ENCODE measurements at places on chromosomes 2 and 18. TPM values are rescaled to one million over a fixed set of nuclear protein-coding genes. Genes with fewer than 3 reads are reported as not detected.

NDC80 gene
- 5.6 TPM for total RNA-seq

CARF gene
- total RNA-seq: 13.7 TPM

ANKRD62 gene
- not detected for total RNA-seq

GBX2 gene
- total RNA-seq: not detected

POTEI gene
- 1.9 TPM for total RNA-seq

EIPR1 gene
- total RNA-seq: 60.9 TPM

ANKAR gene
- 3.1 TPM for total RNA-seq

GRCh38 chr2:25340181-25340921, 1.4 kb downstream of the DNMT3A start:
- H3K27me3 ChIP-seq: no peaks in the 10 kb centered on the region
- H3K36me3 ChIP-seq: no peaks in the 10 kb centered on the region
- peak; percentile 69 for DNase-seq
- peak overlapping the region; percentile 64 for H3K4me3 ChIP-seq

DNA sequence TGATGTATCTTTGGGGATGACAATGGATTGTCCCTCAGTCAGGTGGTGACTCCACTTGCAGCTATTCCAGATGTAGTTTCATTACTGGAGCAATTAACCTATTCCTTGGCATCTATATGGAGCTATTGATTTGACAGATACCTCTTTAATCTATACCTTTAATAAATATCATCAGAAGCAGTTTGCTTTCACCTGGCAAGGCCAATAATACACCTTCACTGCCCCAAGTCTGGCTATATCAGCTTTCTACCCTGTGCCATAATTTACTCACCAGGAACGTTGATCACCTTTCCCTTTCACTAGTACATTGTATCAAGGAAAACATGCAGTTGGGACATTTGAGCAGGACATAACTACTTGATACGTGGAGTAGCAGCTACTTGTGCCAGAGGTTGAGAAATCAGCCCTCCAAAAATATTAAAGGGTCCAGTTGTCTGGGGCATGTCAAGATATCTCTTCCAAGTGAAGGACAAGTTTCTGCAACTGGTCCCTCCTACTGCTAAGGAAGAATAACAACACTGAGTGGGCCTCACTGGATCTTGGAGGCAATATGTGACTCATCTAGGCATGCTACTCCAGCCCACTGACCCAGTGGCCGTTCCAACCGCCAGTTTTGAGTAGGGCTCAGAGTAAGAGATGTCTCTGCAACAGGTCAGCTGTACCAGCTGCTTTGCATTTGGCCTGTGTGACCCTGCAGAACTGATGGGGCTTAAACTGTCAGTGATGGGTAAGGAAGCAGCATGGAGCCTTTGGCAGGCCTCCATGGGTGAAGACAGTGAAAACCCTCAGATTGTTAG, 67.0 kb downstream of the PSMG2 start:
- H3K4me3 ChIP-seq: no peak overlapping the region
- H3K27me3 ChIP-seq: no peaks in the 10 kb centered on the region
- no peak overlapping the region for H3K27ac ChIP-seq
- no peaks in the 10 kb centered on the region for H3K4me1 ChIP-seq
- no peak for DNase-seq
- no peaks in the 10 kb centered on the region for H3K36me3 ChIP-seq

GRCh38 chr18:56538746-56539145, 99.6 kb downstream of the TXNL1 start:
- no peaks in the 10 kb centered on the region for H3K36me3 ChIP-seq
- no peaks in the 10 kb centered on the region for H3K27me3 ChIP-seq
- H3K27ac ChIP-seq: no peak overlapping the region
- H3K4me3 ChIP-seq: no peak overlapping the region

- H3K27ac ChIP-seq: no peak overlapping the region
- no peaks in the 10 kb centered on the region for H3K4me1 ChIP-seq
- no peak for DNase-seq
- H3K36me3 ChIP-seq: no peaks in the 10 kb centered on the region
- H3K27me3 ChIP-seq: no peaks in the 10 kb centered on the region
These were observed 15.4 kb upstream of the FARP2 start for GRCh38 chr2:241340631-241341163.

DNA sequence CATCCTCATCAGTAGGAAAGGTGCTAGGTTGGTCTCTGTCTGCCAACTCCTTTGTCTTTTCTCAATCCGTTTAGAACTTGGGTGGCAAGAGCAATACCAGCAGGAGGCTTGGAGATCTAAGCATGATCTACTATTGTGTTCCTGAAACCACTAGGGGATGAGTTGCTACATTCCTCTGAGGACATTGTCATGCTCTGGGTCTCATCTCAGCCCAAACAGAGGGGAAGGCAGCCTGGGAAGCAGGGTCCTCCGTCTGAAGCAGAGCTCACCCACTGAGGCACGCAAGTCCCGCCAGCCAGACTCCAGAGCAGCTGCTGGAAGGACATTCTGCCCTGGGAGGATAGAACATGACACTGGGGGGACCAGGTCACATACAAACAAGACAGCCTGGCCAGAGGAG, 162.9 kb downstream of the MTCL1 start:
- H3K36me3 ChIP-seq: no peaks in the 10 kb centered on the region
- no peak for DNase-seq
- no peak overlapping the region for H3K4me3 ChIP-seq

GRCh38 chr18:10497206-10497749, 28.5 kb upstream of the NAPG start:
- H3K4me1 ChIP-seq: no peaks in the 10 kb centered on the region
- DNase-seq: no peak
- H3K27me3 ChIP-seq: no peaks in the 10 kb centered on the region
- no peak overlapping the region for H3K27ac ChIP-seq
- H3K4me3 ChIP-seq: no peak overlapping the region

DNA sequence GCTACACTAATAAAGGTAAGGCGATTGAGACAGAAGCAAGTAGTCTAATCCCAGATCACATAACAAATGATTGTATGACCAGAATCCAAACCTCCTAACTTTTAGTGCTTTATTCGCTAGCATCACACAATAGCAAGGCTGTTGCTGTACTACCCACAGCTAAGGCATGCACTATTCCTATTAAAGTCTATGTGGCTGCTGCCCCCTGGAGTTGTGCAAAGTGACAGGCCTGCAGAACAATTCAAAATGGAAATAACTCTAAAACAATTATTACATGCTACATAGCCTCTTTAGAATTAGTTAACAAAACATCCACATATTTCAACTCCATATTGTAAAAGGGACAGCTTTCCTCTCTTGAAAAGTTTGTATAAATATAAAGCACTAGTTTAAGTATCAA, 6.0 kb downstream of the ERBB4 start:
- H3K36me3 ChIP-seq: no peaks in the 10 kb centered on the region
- H3K27ac ChIP-seq: no peak overlapping the region
- DNase-seq: no peak
- H3K4me3 ChIP-seq: no peak overlapping the region
- H3K27me3 ChIP-seq: peaks cover 40% of the 10 kb centered on the region

GRCh38 chr2:126804347-126804746, 94.3 kb upstream of the TEX51 start:
- H3K4me1 ChIP-seq: peaks cover 6% of the 10 kb centered on the region
- no peak overlapping the region for H3K4me3 ChIP-seq
- H3K27ac ChIP-seq: no peak overlapping the region
- DNase-seq: no peak
- no peaks in the 10 kb centered on the region for H3K27me3 ChIP-seq
